ENCODE measurements at places on chromosomes 3 and 15.

GRCh38 chr3:56759532-56759931 lies 42.2 kb downstream of the ARHGEF3 start:
- DNase-seq = no peak

DNA sequence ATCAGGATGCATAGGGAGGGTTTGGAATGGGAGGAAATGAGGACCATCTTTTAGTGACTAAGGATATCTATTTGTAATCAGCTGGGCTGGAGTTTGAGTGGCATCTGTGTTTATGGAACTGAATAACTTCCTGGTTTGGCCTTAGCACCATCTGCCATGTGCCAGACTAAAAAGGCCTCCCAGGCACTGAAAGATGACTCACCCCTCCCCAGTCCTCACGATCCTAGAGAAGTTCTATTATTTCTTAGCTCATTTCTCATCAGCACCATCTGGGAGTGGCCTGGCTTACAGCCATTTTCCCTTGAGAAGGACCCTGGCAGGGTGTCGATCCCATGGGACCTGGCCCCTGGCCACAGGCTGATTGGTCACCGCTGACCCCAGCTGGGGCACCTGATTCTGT lies 23.9 kb upstream of the CTXND1 start:
- no peak for DNase-seq

GRCh38 chr3:14077310-14077709 lies 47.4 kb downstream of the CHCHD4 start:
- no peak for DNase-seq

GRCh38 chr3:139558351-139559266 lies 19.1 kb upstream of the RBP1 start:
- no peak for DNase-seq

DNA sequence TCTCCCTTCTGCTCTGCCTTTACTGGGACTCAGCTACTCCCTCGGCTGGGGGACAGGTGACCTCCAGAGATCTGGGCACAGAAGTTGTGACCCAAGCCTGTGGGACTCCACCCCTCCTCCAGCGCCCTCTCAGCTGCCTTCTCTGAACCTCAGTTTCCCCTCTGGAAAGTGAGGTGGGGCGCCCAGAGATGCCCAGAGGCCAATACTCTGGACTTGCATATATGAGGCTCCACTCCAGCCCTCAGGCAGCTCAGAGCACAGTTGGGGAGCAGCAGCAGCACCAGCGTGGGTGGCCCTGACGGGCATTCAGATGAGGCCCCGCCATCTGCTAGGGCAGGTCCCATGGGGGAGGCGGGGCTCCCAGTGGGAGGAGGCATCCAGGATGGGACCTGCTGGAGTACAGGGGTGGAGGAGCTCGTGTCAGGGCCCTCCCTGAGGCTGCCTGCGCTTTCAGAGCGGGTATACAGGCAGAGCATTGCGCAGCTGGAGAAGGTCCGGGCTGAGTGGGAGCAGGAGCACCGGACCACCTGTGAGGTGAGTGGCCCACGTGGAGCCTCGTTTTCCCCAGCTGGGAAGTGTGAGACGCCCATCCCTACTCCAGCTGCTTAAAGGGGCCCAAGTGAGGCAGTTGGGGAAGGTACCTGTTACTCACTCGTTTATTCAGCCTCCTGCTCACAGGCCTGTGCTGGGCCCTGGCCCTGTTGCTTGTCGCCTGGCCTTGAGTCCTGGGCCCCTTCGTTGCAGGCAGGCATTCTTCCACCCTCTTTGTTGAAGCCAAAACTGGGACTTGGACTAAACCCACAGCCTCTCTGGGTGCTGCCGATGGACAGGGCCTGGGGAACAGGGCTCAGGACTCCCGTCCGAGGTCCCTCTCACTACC lies 35.4 kb downstream of the PSTPIP1 start:
- no peak for DNase-seq

- no peak for DNase-seq
Observed at GRCh38 chr3:85475346-85475745, 516.6 kb downstream of the CADM2 start.

DNA sequence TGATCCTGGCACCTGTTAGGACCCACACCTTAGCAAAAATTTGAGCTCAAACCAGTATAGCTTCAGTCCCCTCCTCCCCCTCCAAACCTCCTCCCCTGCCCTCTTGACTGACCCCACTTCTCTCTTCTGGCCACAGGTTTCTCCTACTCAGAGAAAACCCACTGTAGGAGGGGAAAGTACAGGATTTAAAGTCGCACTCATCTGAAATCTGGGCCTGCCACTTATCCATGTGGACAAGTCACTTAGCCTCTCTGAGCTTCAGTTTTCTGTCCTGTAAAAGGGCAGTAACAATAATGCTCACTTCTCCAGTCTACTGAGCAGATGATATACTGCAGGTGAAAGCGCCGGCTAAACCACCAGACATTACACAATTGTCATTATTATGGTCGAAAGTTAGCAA lies 142.7 kb downstream of the MEGF11 start:
- DNase-seq = no peak
